Fibroblast of the aortic adventitia (primary cell): ENCODE measurements at places on chromosomes 4 and X. TPM values are rescaled to one million over a fixed set of nuclear protein-coding genes. Genes with fewer than 3 reads are reported as not detected.
A peak's percentile ranks its signal among the peaks of the same experiment; 100 is the strongest.

Gene ADH1A
- 0.27 TPM in 1 of 2 replicates, not detected in the other for total RNA-seq

Gene GPR34
- total RNA-seq: not detected in 2 replicates

Gene CXCL1
- 1.3 and 5.2 TPM in 2 replicates for total RNA-seq

Gene MAGEA4
- total RNA-seq: not detected in 2 replicates

Gene SH2D1A
- not detected in 2 replicates for total RNA-seq

Gene CC2D2A
- total RNA-seq: 41.0 and 52.9 TPM in 2 replicates

Gene GSX2
- not detected in 2 replicates for total RNA-seq

GRCh38 chr4:19748519-19749479 lies 502.9 kb upstream of the SLIT2 start:
- DNase-seq: peak; percentile 98

DNA sequence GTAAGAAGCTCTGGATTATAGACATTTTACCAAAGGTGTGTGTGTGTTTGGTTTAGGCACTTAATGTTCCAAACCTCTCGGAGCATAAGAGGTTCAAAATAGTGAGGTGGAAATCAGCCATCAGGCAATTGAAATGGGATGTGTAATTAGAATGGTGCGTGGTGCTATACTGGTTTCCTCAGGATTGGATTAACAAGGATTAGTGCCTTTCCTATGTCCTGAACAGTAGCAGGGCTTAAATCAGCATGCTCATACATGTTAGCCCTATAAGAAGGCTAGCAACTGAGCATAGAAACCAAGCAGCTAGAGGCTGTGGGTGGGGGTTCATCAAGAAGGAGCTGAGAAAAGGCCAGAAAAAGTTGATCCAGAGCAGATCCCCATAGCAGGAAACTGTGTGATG lies 256.8 kb upstream of the CXXC4 start:
- no peak for DNase-seq

DNA sequence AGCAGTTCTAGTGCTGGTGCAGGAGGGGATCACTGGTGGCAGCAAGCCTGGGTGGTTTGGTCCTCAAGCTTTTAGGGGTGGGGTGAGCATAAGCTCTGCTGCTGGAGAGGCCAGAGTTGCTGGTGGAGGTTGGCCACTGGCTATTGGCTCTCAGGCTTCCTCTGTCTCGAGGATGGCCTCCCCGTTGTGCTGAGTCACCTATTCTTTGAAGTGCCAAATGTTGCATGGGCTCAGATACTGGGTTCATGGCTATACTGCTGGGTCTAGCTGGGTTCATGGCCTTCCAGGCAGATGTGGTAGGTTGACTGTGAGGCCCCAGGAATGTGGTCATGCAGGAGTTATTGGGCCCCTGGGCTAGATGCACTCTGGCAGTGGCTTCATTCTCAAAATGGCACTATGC lies 466.3 kb downstream of the NAF1 start:
- no peak for DNase-seq

DNA sequence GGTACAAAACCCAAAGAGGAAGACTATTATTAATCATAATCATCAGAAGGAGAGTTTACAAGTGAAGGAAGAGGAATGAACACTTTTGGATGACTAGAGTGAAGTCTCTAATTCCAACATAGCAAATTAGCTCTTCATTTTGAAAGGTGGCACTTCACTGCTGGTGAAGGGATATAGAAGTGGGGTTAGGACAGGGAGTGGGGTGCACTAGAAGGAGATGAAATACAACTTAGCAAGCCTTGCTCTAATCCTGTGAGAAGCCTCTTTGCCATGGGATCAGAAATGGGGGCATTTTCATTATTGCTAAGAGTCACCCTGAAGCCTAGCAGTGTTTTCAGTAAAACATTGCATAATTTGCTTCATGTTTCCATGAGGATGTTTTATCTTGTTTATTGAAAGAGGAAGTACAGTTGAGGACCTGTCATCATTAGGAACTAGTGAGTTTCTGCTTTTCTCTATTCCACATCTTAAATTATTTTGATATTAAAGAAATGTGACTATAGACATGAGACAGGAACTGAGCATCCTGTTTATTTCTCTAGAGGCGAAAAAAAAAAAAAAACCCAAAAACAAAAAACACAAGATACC lies 9.3 kb upstream of the GRPR start:
- DNase-seq: no peak

DNA sequence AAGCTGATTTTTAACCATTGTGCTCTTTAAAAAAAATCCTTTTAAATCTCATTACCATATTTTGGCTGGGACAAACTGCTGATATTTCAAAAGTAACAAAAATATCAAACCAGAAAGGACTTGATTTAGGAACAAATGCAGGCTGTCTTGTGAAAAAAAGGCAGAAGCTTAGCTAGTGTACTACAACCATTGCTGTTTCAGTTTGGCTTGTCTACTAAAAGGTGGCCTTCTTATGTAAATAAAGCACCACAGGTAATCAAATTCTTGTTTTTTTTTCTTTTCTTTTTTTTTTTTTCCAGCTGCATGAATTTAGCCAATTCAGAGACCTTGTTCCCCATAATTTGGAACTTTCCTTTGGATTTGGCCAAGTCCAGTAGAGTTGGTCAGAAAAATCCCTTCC lies 43.8 kb upstream of the MAGEA8 start:
- DNase-seq: no peak

- no peak for DNase-seq
Measured at GRCh38 chr4:107937040-107937439, 5.7 kb downstream of the CYP2U1 start.

DNA sequence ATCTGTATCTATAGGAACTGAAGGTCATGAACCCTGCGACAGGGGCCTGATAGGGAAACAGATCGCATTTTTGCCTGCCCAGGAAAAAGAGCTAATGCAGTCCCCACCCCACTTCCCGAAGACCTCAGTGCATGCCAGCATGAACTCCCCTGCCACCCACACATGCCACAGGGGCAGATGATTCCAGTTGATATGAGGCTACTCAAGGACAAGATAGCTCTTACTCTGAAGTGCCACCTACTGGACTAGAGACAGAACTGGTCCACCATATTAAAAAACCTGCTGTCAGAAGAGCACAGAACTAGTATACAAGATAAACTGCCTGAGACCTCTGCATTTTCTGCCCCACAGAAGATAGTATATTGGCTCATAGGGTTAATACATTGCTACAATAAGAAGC lies 68.0 kb downstream of the YIPF7 start:
- no peak for DNase-seq

DNA sequence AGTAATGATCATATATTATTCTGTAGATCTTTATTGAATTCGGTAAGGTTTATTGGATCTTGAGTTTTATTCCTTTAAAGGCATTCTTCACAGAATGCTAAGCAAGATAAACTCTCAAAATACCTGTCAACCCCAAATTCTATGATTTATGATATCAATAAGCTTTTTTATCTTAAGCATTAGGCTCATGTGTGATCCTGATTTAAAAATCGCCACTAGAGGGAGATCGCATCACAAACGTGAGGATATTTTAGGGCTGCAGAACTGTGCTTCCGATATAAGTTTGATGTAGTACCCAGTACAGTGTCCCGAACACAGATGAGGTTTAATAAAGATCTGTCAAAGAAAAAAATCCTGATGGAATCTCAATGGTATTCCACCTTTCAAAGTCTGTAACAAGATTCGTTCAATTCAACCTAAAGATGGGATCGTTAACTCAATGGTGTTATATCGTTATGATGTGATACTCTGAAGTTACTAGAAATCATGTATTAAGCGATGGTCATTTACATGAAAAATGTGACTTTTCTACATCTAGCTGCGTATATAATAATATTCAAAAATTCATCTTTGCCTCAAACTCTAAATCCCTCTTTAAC lies 169.0 kb downstream of the CORIN start:
- DNase-seq: peak; percentile 77

GRCh38 chrX:119235051-119235511 lies 1.0 kb upstream of the PGRMC1 start:
- peak; percentile 22 for DNase-seq
